Small intestine (tissue), 16 donors: ENCODE measurements at places on chromosomes 6 and 20. TPM values are rescaled to one million over a fixed set of nuclear protein-coding genes. Genes with fewer than 3 reads are reported as not detected.

GRCh38 chr6:109513571-109514071, 30.6 kb upstream of the ZBTB24 start:
- H3K27ac ChIP-seq, result no peak overlapping the region
- no peaks in the 10 kb centered on the region for H3K4me1 ChIP-seq
- DNase-seq, result no peak
- H3K36me3 ChIP-seq, result no peaks in the 10 kb centered on the region
- H3K27me3 ChIP-seq, result no peaks in the 10 kb centered on the region

DNA sequence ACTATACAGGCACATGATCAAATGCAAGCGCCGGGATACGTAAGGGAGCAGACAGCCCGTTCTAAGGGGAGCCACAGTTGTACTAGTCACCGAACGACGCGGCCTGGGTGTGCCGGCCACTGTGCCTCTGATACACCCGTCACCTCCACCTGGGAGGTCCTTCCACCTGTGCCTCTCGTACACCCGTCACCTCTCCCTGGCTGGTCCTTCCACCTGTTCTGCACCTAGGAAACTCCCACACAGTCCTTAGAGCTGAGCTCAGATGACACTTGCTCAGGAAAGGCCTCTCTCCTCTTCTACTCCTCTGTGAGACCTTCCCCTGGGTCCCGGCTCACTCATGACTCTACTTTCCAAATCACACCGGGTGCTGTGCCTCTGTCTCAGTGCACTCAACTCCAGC, 245.0 kb downstream of the TTLL2 start:
- no peaks in the 10 kb centered on the region for H3K36me3 ChIP-seq
- DNase-seq, result no peak
- no peak overlapping the region for H3K27ac ChIP-seq

DNA sequence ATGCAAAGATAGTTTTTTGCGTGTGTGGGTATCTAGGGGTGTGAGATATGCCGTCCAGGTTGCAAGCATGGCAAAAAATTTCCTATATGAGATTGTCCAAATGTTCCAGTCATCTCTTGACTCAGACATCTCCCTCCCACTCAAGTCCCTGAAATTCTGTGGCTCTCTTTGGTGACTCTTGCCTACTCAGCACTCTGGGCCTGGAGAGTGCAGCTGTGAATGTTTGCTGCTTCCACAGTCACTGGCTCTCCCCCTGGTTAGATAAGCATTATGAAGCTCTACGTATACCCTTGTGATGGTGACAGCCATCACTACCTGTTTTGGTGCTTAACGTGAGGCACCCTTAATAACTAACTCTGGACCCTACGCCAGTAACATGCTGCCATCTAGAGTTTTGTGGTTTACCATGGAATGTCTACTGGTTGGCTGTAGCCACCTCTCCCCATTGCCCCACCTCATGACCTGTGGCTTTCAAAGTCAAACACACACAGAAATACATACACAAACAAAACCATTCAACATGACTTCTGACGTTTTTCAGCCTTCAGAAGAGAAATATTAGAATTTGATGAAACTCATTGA, 621.9 kb upstream of the CITED2 start:
- H3K36me3 ChIP-seq, result no peaks in the 10 kb centered on the region
- no peak overlapping the region for H3K4me3 ChIP-seq
- no peak overlapping the region for H3K27ac ChIP-seq
- H3K4me1 ChIP-seq, result no peaks in the 10 kb centered on the region
- H3K27me3 ChIP-seq, result no peaks in the 10 kb centered on the region

DNA sequence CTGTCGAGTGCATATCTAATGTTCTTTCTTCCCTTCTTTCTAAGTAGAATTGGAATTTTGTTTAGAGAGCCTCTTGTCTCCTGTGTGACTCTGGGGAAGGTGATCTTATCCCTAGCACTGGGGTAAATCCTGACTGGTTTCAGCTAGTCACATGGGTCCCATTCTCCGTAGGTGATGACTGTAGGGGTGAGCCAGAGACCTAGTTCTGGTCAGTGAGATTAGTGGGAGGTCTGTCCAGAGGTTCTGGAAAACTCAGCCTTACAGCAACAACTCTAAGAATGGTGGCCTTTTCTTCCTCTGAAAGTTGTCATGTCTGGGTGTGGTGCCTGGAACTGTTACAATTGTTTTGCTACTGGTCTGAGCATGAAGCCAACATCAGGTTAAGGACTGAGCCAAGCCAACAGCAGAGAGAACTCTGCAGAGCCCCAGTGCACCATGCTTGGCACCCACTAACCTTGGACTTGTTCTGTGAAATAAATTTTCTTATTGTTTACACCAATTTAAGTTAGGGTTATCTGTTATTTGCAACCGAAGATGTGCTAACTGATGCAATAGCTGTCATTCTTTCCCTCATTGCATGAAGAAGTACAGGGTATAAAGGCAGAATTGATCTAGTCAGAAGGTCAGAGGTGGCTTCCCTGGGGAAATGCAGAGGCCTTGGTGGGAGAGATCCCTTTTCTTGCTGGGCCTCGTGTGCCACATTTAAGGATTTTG, 56.8 kb upstream of the TULP4 start:
- DNase-seq, result no peak
- H3K4me1 ChIP-seq, result no peaks in the 10 kb centered on the region
- no peak overlapping the region for H3K27ac ChIP-seq
- peaks cover 30% of the 10 kb centered on the region for H3K36me3 ChIP-seq
- H3K27me3 ChIP-seq, result no peaks in the 10 kb centered on the region

SLC32A1 gene
- not detected for polyA plus RNA-seq

- no peak overlapping the region for H3K4me3 ChIP-seq
- no peaks in the 10 kb centered on the region for H3K27me3 ChIP-seq
- no peak overlapping the region for H3K27ac ChIP-seq
Measured at GRCh38 chr6:21348504-21349195, 244.9 kb upstream of the SOX4 start.

DNA sequence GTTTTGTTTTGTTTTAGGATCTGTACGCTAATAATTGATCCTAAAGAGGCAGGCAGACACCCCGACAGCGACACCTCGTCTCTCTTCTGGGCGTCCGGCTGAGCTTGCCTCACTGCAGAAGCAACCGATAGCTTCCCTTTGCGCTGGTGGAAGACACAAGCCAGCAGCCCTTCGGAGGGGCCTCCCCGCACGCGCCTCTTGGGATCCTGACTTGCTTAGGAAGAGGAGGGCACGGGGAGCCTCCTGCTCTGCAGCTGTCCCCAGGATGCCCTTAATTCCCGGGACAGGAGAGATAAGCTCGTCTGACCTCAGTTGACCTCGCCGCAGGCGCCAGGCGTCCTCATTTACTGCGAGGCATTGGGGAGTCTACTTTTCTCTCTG, 94.0 kb downstream of the CD83 start:
- peaks cover 3% of the 10 kb centered on the region for H3K4me1 ChIP-seq
- H3K27me3 ChIP-seq, result no peaks in the 10 kb centered on the region
- H3K27ac ChIP-seq, result peak overlapping the region; percentile 88
- DNase-seq, result peak; percentile 68

- H3K27ac ChIP-seq, result no peak overlapping the region
- no peaks in the 10 kb centered on the region for H3K36me3 ChIP-seq
- no peaks in the 10 kb centered on the region for H3K4me1 ChIP-seq
- H3K27me3 ChIP-seq, result no peaks in the 10 kb centered on the region
Measured at GRCh38 chr6:45724511-45724910, 291.1 kb downstream of the CLIC5 start.
